ENCODE measurements at places on chromosomes 13 and 19.
A peak's percentile ranks its signal among the peaks of the same experiment; 100 is the strongest.

GRCh38 chr19:42111384-42111783, 20.9 kb downstream of the POU2F2 start:
- DNase-seq = no peak

GRCh38 chr19:45113628-45114027, 20.6 kb downstream of the PPP1R37 start:
- no peak for DNase-seq

DNA sequence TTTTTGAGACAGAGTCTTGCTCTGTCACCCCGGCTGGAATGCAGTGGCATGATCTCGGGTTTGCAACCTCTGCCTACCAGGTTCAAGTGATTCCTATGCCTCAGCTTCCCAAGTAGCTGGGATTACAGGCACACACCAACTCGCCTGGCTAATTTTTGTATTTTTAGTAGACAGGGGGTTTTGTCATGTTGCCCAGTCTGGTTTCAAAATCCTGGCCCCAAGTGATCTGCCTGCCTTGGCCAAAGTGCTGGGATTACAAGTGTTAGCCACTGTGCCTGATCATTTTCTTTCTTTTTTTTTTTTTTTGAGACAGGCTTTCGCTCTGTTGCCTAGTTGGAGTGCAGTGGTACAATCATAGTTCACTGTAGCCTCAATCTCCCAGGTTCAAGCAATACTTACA, 28.7 kb downstream of the ZMYM5 start:
- DNase-seq = no peak

GRCh38 chr19:53773999-53774398, 50.1 kb downstream of the NLRP12 start:
- no peak for DNase-seq

DNA sequence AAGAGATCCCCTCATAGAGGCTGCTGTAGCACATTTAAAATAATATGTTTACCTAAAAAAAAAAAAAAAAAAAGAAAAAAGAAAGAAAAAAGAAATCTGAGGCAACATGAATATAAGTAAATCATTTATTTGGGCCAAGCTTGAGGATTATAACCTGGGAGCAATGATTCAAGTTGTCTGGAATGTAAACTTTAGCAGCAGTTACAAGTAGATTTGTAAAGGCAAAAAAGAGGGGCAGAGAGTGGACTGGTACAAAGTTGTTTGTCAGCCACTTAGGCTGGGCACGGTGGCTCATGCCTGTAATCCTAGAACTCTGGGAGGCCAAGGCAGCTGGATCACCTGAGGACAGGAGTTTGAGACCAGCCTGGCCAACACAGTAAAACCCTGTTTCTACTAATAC, 11.3 kb downstream of the ZNF43 start:
- DNase-seq = no peak

GRCh38 chr19:53808710-53809125, 15.4 kb downstream of the NLRP12 start:
- DNase-seq = no peak

DNA sequence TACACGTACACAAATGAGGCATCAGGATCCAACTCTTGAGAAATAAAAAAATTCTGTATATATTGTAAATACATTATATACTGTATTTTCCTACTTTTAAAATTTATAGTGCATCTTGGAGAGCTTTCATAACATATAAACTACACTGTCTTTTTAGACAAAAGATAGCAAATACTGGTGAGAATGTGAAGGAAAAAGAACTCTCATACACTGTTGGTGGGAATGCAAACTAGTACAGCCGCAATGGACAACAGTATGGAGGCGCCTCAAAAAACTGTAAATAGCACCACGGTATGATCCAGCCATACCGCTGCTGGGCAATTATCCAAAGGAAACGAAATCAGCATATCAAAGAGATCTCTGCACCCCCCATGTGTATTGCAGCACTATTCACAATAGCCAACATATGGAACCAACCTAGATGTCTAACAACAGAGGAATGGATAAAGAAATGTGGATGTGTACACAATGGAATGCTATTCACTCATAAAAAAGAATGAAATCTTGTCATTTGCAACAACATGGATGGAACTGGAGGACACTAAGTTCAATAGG, 292.4 kb downstream of the EFNB2 start:
- no peak for DNase-seq

DNA sequence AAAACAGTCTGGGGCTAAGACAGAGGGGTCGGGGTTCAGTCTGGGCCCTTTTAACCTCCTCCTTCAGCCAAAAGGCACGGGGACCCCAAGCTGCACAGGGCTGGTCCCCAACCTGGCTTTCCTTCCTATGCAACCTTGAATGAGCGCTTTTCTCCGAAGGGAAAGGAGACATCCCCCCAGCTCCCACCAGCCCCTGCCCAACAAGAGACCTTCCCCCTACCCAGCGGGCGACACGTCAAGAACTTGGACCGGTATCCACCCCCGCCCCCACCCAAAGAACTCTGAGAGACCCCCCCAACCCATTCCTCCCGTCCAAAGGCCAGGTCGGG, 35.0 kb upstream of the NANOS3 start:
- DNase-seq = no peak

DNA sequence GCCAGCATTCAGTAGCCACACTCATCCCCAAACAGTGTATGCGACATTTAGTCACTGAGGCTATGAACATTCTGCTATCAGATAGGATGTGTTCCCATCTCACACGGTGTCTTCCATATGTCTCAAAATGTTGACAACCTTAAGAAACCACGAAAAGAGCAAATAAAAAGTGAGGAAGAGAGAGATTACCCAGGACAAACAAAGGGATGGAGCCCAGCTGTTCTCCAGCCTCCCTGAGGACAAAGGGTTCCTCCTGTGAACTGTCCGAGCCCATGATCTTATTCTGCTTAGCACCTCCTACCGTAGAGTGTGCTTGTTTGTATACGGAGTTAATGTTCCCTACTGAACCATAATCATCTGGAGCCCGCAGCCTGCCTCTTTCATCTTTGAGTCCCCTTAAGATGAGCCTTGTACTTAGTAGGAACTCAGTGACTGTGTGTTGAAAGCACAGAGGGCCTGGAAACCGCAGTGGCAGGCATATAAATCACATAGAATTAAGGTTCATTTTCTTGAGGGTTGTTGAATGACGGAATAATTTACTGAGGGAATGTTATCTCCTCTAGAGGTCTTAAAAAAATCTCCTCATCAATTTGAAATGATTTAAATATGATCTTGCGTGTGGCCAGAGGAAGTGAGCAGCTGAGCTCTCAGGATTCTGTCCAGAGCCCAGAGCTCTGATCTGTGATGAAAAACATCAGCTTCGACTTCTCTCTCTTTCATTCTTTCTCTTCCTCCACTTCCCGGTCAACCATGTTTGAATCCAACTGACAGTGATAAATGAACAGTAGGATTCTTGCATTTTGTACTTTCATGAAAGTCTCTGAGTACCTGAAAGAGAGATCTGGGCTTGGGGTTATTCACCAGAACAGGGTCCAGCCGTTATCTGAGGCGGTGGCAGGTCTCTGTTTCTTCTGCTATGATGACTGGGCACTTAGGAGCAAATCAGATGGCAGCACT, 200.5 kb downstream of the KLF5 start:
- DNase-seq = no peak

DNA sequence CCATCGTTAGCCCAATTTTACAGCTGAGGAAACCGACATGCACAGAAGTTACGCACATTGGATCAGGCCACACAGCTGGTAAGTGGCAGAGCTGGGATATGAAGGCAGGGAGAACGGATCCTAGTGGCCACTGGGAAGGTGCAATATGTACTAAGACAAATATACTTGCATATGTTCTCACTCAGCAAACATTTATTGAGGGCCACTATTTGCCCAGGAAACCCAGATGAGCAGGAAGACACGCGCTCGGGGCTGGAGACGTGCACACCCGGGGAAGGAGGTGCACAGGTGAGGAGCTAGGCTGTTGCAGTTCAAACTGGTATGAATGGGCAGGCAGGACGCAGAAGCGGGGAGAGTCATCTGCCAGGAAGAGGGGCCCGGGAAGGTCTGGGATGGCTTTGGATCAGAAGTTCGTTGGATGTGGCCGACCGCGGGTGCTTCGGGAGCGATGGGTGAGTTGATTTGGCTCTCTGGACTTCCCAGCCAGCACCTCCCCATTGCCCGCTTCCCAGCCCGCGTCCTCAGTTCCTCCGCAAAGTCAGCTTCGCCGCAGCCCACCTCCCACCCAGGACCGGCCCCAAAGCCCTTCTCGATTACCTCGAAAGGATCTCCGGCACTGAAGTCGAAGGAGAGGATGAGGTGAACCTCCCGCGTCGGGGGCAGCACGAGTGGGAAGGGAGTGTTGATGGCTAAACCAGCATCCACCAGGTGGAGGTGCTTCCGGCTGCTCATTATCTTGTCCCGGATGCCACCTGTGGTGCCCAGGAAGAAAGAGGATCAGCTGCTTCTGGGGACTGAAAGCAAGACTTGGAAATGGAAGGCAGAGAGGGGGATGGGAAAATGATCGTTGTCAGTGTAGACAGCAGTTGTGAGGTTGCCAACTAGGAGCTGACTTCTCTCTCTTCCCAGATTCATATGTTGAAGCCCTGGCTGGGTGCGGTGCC, 17.8 kb upstream of the CABP5 start:
- no peak for DNase-seq

GRCh38 chr19:30071871-30072270, 129.8 kb downstream of the URI1 start:
- DNase-seq = no peak

DNA sequence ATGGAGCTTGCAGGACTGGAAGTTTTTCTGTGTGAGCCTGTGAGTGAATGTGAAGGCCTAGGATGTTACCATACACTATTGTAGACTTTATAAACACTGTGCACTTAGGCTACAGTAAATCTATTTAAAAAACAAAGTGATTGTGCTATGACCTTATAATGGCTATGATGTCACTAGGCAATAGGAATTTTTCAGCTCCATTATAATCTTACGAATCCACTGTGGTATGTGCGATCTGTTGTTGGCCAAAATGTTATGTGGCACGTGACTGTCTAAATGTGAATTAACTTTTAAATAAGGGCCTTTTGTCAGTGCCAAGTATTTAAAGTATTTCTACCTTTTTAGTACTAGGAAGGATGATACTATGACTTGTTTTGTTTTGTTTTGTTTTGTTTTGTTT, 54.9 kb downstream of the DPY19L3 start:
- DNase-seq = no peak

DNA sequence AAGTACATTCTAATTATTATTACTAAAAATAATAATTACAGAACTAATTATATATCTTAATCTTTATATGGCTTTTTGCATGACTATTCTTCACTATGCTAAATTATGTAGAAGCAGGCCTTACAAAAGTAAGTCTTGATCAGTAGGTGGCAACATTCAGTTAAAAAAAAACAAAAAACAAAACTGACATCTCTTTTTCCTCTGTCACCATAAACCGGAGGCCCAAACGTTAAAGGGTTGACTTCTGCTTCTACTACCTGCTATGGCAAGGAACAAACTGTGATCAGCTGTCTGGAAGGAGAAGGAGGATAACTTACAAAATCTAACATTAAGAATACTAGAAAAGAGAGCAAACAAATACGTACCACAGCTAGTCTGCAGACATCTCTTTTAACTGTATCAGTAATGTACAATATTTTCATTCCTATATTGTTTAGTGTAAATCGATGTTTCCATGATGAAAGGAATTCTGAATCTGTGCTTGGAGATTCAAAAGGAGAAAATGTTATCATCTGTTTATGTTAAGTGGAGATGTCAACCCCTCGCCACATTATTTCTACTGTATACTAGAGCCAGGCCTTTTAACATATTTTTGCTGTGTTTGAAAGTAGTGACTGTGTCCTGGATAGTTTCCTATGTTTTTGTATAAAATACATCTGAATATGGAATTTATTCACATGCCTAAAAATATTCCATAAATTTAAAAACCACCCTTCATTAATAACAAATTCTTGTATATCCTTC, 1525.4 kb downstream of the SLITRK1 start:
- no peak for DNase-seq

- no peak for DNase-seq
Observed at GRCh38 chr19:18742838-18743783, 48.0 kb downstream of the COMP start.

- DNase-seq = no peak
Observed at GRCh38 chr13:28710161-28710560, 8.6 kb downstream of the SLC46A3 start.

GRCh38 chr13:50205581-50205980, 190.3 kb downstream of the KCNRG start:
- no peak for DNase-seq

GRCh38 chr19:50327013-50327412, 2.2 kb downstream of the KCNC3 start:
- no peak for DNase-seq

DNA sequence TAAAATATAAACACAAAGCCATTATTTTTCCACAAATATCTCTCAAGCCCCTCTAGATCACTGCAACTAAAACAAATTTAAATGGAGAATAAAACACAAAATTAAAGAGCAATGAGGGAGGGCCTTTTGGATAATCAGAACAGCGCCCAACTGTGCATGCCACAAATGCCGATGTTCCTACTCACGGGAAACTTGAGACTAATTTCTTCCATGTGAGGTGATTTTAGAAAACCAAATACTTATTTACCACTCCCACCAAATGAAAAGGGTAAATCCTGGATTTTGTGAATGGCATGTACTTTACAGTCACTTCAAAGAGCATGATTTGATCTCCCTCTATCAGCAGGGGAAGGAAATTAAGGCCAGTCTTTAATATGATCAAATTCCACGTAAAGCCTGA, 74.8 kb downstream of the SLC7A1 start:
- no peak for DNase-seq

DNA sequence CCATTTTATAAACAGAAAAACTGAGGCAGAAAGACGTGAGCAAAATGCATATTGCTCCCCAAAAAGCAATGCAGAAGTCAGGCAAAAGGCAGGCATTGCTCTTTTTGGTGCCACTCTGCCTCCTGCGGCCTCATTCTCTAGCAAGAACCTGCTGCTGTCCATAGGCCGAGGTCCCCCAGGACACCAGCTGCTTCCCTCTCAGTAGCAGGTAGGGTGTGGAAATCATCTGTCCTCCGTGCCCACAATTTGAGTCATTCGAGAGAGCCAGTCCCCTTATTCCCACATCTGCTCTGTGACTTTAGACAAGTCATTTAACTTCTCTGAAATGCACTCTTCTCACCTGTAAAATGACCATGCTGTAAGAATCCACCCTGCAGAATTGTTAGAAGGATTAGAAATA, 50.0 kb downstream of the TNFRSF19 start:
- DNase-seq = no peak

GRCh38 chr19:36097036-36097435, 13.9 kb upstream of the OVOL3 start:
- DNase-seq = no peak

GRCh38 chr19:38317104-38317612, 1.4 kb upstream of the YIF1B start:
- DNase-seq = peak; percentile 61

GRCh38 chr19:3950871-3951861, 18.3 kb downstream of the NMRK2 start:
- no peak for DNase-seq

DNA sequence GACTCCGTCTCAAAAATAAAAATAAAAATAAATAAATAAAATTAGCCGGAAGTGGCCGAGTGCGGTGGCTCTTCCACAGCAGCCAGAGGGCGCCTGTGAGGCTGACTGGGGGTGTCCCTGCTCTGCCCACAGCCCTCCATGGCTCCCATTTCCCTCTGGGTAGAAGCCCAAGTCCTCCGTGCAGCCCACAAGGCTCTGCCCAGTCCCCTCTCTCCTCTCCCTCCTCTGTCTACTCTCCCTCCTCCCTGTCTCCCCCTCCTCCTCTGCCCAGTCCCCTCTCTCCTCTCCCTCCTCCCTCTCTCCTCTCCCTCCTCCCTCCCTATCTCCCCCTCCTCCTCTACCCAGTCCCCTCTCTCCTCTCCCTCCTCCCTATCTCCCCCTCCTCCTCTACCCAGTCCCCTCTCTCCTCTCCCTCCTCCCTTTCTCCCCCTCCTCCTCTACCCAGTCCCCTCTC, 20.4 kb downstream of the MISP start:
- DNase-seq = no peak
